ENCODE measurements at places on chromosomes 3 and 15. TPM values are rescaled to one million over a fixed set of nuclear protein-coding genes. Genes with fewer than 3 reads are reported as not detected.

Gene SLC49A4
- total RNA-seq, result 20.0 TPM

DNA sequence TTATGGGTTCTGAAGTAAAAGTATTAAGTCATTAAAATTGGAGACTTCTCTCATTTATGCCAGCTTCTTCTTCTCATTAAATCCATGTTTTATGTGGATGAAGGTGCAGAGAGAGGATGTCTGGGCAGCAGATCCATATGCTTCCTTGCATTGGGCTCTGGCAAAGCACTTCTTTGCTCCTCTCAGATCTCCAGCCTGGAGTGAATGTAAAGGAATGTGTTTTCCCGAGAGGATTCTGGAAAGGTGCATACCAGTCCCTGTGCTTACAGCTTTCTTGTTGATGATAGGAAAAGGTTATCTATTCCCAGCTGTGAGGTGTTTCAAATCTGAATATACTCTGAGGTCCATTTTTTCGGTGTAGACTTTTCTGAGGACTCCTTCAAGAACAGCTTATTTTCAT is 79.9 kb upstream of the PEX5L start:
- no peak for DNase-seq

- DNase-seq, result no peak
These were observed 10.3 kb downstream of the MAN2C1 start for GRCh38 chr15:75357976-75358673.

GRCh38 chr15:85381850-85382751 is 1.7 kb downstream of the AKAP13 start:
- no peak for DNase-seq

Gene GABRA5
- total RNA-seq, result not detected

GRCh38 chr3:53693451-53693850 is 152.8 kb downstream of the CHDH start:
- DNase-seq, result no peak

Gene RYR3
- total RNA-seq, result 20.2 TPM

Gene GOLGA8B
- total RNA-seq, result 97.8 TPM

Data from sigmoid colon (tissue), 7 donors.